Activated T-helper 1 cell treated with Interleukin-2 at 50 U/mL for 16 hours (primary cell): ENCODE measurements at places on chromosomes 3 and 15.

DNA sequence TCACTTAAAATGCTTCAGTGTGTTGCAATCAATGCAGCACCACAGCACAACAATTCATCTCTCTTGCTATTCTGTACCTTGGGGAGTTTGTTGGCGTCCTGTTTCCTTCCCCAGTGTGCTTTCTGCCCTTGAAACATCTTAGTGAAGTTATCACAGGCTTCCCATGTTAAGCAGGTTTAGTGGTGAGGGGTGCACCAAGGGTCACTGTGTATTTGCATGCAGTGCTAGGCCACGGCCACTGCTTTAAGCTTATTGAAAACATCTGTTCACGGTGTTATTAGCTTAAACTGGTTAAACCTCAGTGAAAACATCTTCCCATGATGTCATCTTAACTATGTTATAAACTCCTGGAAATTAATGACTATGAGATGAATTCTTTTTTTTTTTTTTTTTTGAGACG lies 217.3 kb upstream of the GOLIM4 start:
- no peak for DNase-seq

GRCh38 chr3:139732729-139733128 lies 55.0 kb upstream of the NMNAT3 start:
- DNase-seq: no peak

GRCh38 chr15:51077221-51078153 lies 17.2 kb downstream of the TNFAIP8L3 start:
- no peak for DNase-seq

DNA sequence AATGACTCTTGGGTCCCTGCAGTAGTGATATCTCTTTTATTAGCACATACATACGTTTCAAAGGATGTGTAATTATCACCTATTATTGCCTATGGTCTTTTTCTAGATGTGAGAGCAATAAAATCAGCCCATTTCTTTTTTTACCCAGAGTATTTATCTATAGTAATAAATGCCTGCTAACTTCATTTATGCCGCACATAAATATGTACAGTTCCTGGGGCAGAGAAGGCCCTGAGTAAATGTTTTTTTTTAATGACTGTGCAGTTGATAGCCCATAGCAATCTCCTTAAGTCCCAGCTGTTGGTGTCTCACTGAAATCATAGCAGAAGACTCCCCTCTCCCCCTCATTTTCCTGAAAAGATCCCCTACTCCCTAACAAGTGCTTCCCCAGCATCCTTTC lies 16.7 kb downstream of the RAB8B start:
- DNase-seq: no peak

DNA sequence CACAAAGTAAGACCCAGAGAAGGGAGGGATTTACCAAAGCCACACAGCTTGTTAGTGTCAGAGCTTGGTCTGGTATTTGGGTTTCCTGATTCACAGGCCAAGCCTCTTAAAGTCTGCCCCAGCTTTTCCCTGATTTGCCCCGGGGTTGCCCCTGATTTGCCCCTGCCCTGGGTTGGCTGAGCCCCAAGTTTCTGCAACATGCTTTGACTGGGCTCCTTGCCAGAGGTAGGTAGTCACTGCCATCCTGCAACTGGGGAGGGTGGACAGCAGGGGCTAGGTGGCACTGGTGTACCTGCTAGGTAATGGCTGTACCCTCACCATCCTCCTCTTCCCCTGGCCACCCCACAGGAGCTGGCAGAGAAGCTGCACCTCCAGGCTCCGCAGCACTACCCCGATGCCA lies 2.5 kb downstream of the MPI start:
- DNase-seq: no peak

DNA sequence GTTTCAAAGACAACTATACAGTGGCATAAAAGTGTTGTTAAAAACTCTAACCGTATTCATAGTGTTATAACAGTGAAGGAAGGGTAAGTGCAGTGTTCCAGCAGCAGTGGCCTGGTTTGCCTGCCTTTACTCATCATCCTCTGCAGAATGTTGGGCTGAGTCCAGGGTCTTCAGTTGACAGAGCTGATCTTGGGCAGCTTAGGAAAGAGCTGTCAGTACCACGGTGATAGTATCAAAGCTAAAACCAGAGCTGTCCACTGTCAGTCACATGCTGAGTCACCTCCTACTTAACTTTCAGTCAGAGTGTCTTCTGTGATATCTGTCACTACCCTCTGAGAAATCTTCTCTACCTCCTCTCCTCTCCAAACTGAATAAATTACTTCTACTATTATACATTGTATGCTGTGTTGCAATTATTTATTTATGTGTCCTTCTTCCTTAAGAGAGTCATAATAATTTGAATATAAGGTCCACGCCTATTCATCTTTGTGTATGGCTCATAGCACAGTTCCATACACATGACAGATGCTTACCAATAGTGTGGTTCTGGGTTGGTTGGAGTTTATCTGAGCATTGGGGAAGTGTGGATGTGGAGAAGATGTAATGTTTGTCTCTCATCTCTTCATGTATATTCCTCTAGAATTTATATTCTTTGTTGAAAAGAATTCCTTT lies 242.1 kb downstream of the ZIC1 start:
- no peak for DNase-seq

- DNase-seq: no peak
These were observed 69.3 kb downstream of the TBC1D2B start for GRCh38 chr15:78007964-78008886.

- DNase-seq: no peak
These were observed 113.7 kb downstream of the WNT5A start for GRCh38 chr3:55373423-55373822.

- no peak for DNase-seq
These were observed 22.6 kb upstream of the PEX5L start for GRCh38 chr3:180059356-180059755.

DNA sequence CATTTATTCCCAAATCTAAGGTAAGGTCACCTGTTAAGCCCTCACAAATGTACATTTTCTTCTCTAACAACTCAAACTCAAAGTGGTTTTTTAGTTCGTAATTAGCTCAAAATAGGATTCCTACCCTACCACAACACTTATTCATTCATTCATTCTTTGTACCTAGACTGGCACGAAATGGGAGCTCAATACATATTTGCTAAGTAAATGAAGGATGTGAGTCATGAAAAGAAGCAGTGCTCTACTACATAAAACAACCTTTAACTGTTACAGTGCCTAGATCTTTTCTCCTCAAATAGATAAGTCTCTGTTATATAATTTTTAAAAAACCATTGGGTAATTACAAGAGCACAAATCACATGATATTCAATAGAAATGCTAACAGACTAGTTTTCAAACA lies 13.1 kb downstream of the RSL24D1 start:
- DNase-seq: no peak

GRCh38 chr15:89937365-89938350 lies 24.9 kb upstream of the ARPIN start:
- no peak for DNase-seq

- DNase-seq: no peak
These were observed 70.9 kb downstream of the IGF1R start for GRCh38 chr15:98719137-98719740.

GRCh38 chr15:85010386-85011159 lies 28.9 kb downstream of the PDE8A start:
- no peak for DNase-seq

DNA sequence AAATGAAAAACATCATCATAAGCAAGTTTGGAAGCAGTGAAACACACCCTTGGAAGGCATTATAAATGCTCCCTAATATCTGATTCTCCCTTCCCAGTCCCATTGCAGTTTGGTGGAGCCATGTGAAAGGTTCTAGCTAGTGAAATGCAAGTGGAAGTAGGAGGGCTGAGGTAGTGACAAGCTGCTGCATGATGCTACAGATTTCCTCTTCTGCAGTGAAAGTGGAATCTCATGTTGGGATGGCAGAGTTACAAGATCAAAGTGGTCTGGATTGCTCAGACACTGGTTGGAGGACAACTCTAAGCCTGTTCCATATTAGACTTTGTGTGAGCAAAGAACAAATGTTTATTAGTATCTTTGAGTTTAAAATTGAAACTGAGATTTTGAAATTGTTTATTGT lies 3.3 kb upstream of the PDCD6IP start:
- DNase-seq: no peak

- DNase-seq: no peak
These were observed 41.8 kb downstream of the HLTF start for GRCh38 chr3:149044339-149045083.

DNA sequence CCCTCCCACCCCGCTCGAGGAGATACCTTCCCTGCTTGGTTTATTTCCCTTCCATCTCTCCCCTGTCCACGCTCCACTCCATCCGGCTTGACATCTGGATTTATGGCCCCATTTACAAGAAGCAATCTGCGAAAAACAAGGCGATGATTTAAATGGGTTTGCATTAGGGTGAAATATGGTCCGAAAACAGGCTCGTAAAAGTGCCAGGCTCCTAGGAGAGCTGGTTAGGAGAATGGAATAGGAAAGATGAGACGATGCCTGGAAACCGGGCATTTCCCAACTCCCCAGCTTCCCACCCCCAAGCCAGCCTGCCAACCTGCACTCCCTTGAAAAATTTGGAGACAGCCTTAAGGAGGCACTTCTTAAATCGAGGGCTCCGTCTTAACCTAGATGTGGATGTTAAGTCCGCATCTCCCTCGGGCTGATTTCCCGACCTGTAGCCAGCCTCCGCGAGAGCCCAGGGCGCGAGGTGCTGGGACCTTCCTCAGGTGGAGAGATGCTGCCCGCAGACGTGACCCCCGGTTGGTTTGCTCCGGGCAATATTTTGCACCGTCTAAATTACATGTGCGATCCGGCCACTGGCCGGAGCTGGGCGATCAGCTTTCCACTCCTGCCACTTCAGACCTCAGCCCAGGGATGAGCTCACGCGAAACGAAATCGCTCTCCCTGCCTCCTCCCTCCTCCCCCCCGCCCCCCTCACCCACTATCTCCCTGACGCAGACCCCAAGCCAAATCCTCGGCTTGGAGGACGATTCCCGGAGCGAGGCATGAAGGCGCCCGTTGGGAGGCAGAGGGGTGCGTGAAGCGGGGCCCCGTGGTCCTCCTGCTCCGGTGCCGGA lies 1.3 kb downstream of the GRM7 start:
- no peak for DNase-seq

- no peak for DNase-seq
These were observed 121.6 kb downstream of the TFDP2 start for GRCh38 chr3:142027735-142028134.

DNA sequence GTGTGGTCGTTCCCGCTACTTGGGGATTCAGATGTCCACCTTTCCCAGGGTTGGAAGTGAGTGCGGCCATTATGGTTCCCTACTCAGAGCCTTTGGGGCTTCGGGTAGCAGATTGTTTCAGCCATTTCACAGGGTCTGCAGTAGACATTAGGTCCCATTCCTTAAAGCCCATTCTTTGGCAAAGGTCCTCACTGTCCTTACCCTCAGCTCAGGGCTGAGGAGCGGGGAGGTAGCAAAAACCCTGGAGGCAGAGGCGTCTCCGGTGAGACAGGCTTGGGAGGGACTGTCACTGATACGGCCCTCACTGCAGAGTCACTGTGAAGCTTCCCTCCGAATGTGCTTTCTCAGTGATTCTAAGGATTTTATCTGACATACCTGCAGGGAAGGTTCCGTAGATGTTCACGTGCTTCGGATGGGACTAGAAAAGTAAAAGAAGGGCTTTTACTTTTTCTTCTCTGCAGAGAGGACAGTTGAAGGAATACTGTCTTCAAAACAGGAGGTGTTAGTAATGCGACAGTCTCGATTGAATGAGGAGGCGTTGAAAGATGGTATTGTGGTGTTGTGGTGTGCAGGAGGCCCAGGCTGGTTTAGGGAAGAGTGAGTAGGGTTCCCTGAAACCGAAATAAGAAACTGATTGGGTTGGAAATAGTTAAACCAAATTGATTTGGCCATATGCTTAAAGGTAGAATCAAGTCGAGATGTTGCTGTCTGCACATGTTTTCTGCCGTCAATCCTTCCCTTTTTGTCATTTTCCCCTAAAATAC lies 630 bp downstream of the ATP6V1A start:
- no peak for DNase-seq

- no peak for DNase-seq
These were observed 43.8 kb downstream of the SPSB4 start for GRCh38 chr3:141094790-141095545.

GRCh38 chr3:42961633-42962032 lies 17.5 kb upstream of the GASK1A start:
- no peak for DNase-seq

DNA sequence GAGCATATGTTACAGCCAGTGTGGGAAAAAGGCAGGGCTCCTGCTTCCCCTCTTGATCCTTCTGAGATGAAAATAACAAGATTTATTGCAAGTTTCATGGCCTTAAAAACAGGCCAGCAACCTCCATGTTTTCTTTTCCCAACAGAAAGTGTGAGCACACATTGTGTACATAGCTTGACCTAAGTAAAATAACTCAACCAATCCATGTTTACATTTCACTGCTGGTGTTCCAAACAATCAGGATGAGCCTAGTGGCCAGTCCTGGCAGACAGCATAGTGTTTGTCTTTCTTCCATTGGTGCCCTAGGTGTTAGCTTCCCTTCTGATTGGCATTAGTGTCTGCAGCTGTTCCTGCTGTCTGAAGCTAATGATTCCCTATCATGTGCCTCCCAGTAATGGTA lies 847.7 kb downstream of the EPHA3 start:
- no peak for DNase-seq

GRCh38 chr15:30882849-30883433 lies 20.8 kb upstream of the FAN1 start:
- DNase-seq: no peak

- DNase-seq: no peak
These were observed 48.7 kb downstream of the CRABP1 start for GRCh38 chr15:78388865-78389264.

DNA sequence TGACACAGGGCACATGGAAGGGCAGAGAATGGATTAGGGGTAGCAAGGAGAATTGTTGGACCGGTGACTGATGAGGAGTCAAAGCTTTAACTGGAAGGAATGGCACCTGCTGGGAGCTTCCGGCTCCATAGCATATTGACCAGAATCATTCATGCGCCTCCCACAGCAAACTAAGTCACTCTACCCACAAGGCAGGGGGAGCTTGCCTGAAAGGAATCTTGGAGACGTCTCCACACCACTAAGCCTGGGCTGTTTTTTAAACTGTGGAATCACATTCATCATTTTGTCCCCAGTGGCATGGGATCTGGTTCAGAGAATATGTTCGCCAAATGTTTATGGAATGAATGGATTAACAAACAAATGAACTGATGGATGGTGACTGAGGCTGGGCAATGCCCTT lies 57.0 kb upstream of the ITGA11 start:
- DNase-seq: no peak

DNA sequence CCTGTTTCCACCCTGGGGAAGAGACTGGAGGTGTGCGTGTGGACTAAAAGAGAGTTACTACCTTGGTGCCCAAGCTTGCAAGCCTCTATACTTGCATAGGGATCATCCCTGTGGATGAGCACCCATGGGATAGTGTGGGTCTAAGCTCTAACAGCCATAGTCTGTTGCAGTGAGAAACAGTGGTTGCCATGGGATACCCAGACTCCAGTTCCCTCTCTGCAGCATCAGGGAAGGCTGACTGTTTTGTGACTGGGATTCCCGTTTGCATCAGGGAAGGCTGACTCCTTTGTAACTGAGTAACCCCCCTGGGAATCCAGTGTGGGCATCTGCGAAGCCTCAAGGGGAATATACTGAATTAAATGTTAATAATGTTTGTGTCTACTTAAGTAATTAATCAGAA lies 196.1 kb downstream of the ZNF621 start:
- DNase-seq: no peak

- no peak for DNase-seq
These were observed 63.7 kb downstream of the LRCH3 start for GRCh38 chr3:197854596-197855343.

GRCh38 chr3:192130534-192131132 lies 596.7 kb downstream of the FGF12 start:
- no peak for DNase-seq

- no peak for DNase-seq
These were observed 998.4 kb downstream of the IGSF11 start for GRCh38 chr3:118036215-118036614.

- DNase-seq: no peak
These were observed 126.4 kb upstream of the FAM3D start for GRCh38 chr3:58792921-58793451.
